ENCODE measurements at places on chromosomes 16 and 17.

DNA sequence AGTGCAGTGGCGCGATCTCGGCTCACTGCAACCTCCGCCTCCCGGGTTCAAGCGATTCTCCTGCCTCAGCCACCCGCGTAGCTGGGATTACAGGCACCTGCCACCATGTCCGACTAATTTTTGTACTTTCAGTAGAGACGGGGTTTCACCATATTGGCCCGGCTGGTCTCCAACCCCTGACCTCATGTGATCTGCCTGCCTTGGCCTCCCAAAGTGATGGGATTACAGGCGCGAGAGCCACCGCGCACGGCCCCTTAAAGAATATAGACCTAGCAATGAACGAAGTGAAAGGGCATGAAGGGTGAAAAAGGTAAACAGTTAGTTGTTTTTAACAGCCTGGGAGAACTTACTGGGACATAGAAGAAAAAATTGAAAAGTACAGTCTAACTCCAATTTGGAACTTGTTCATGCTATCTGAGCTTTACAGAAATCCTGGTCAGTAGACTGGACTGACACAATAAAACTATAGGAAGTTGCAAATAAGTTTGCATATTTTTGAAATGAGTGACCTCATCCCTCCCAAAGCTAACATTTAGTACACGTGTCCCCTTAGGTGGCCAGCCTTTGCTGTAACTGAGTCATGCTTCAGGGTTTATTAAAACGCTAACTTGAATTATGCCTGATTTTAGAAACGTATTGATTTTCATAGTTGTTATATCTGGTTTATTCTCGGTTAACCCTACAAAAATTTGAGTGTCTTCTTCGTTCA is 1.8 kb downstream of the COG1 start:
- no peaks in the 10 kb centered on the region for H3K27me3 ChIP-seq
- H3K36me3 ChIP-seq: peaks cover 33% of the 10 kb centered on the region
- no peak overlapping the region for H3K4me3 ChIP-seq
- DNase-seq: no peak

GRCh38 chr17:5715478-5715877 is 131.2 kb upstream of the NLRP1 start:
- DNase-seq: no peak
- no peaks in the 10 kb centered on the region for H3K36me3 ChIP-seq
- no peaks in the 10 kb centered on the region for H3K4me1 ChIP-seq
- H3K27ac ChIP-seq: no peak overlapping the region
- H3K4me3 ChIP-seq: no peak overlapping the region

GRCh38 chr16:46632778-46633733 is 11.9 kb upstream of the SHCBP1 start:
- no peak overlapping the region for H3K4me3 ChIP-seq
- H3K27me3 ChIP-seq: no peaks in the 10 kb centered on the region
- no peak for DNase-seq

DNA sequence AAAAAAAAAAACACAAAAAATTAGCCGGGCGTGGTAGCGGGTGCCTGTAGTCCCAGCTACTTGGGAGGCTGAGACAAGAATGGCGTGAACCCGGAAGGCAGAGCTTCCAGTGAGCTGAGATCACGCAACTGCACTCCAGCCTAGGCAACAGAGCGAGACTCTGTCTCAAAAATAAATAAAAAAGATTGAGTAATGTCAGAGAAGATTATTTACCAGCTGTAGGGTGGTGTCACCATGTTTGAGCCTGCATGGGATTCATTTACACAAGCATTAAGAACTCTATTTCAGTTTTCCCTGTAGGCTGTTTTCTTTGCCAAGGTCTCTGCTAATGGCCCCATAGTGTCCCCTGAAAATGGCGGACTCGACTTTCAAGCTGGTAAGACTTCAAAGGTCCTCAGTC is 575.0 kb downstream of the CDH13 start:
- no peaks in the 10 kb centered on the region for H3K36me3 ChIP-seq
- no peak for DNase-seq
- no peaks in the 10 kb centered on the region for H3K27me3 ChIP-seq
- no peaks in the 10 kb centered on the region for H3K4me1 ChIP-seq
- H3K27ac ChIP-seq: no peak overlapping the region

DNA sequence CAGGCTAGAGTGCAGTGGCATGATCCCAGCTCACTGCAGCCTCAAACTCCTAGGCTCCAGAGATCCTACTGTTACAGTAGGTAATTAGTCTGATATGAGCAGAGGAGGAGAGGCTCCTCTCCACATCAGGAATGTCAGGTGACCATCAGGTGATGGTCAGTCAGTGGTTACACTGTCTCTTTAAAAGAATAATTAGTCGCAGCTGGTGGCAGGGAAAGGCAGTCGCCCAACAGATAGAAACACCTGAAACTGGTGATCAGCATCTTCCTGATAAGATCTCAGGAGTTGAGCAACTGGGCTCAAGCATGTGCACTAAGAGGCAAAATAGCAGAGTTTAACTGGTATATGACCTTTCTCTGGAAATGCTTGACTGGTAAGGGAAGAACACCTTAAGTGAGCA is 21.5 kb upstream of the ABCA5 start:
- H3K27me3 ChIP-seq: no peaks in the 10 kb centered on the region
- H3K4me3 ChIP-seq: no peak overlapping the region
- H3K36me3 ChIP-seq: no peaks in the 10 kb centered on the region
- H3K4me1 ChIP-seq: no peaks in the 10 kb centered on the region
- no peak overlapping the region for H3K27ac ChIP-seq

GRCh38 chr17:64679710-64680216 is 17.7 kb upstream of the SMURF2 start:
- H3K27me3 ChIP-seq: no peaks in the 10 kb centered on the region
- H3K4me1 ChIP-seq: no peaks in the 10 kb centered on the region

DNA sequence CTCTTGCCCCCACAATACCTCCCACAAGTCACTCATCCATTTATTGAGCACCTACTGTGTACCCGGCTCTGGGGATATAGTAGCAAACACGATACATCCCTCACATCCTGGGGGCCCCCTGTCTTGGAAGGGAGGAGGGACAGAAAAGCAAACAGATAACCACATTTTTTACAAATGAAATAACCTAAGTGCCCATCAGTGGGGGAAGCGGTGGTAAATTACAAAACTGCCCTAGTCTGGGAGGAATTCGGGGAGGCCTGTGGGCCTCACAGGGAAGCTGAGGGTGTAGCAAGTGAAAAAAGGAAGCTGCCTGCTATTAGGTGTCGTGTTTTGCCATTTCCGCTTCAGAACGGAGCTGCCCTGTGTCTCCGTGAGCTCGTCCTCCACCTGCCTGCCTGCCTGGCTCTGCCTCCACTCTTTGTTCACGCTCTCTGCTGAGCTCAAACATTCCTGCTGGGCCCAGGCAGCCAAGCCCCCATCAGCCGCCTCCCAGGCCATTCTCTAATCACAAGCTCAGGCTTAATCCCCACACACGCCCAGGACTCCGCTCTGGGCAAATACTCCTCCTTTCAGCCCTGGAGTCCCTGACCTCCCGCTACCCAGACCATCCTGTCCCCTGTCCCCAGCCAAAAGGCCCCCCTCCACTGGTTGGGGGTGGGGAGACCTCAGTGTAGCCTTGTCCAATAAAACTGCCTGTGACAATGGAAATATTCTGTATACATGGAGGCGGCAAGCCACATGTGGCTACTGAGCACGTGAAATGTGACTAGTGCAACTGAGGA is 10.2 kb upstream of the SEC14L5 start:
- no peaks in the 10 kb centered on the region for H3K4me1 ChIP-seq
- DNase-seq: no peak
- no peak overlapping the region for H3K4me3 ChIP-seq
- H3K36me3 ChIP-seq: no peaks in the 10 kb centered on the region
- no peak overlapping the region for H3K27ac ChIP-seq
- H3K27me3 ChIP-seq: no peaks in the 10 kb centered on the region

DNA sequence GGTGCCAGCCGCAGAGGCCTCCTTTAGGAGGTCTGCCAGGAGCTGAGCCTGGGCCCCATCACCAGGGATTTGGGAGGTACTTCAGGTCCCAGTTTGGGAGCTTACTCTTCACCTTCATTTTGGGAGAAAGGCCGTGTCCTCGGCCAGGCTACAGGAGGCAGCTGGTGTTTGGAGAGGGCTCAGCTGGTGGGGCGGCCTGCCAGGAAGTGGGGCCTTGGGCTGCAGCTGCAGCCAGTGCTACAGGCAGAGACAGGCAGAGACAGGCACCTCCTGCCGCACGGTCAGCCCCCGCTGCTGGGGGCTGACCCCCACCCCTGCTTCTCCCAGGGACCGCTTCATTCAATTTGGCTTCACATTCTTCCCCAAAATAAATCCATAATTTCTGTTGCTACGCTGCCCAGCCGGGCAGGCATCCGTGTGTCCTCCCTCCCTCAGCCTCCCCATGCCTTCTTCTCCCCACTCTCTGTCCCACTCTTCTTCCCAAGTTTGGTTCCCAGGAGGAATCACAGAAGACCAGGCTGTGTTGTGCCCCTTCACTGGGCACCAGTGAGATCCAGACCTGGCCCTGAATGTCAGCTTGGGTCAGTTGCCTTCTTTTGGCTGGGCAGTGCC is 6.1 kb downstream of the TMEM235 start:
- DNase-seq: no peak
- H3K27ac ChIP-seq: no peak overlapping the region
- H3K27me3 ChIP-seq: no peaks in the 10 kb centered on the region
- no peaks in the 10 kb centered on the region for H3K4me1 ChIP-seq

DNA sequence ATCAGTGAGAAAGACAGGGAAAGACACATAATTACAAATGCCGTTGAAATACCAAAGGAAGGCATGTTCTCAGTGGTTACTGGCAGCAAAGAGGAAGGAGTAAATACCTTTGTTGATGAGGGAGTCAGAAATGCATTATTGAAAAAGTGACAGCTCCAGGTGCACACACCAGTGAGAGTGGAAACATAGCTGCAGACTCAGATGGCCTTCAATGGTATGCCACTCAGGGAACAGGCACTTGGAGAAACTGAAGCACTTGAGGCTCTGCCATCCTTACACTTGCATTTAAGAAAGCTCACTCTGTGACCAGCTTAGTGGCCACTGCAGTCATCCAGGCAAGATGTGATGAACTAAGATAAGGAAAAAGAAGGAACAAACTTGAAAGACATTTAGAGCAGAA is 29.9 kb downstream of the NOG start:
- no peak for DNase-seq
- H3K4me1 ChIP-seq: no peaks in the 10 kb centered on the region
- no peak overlapping the region for H3K4me3 ChIP-seq
- no peaks in the 10 kb centered on the region for H3K36me3 ChIP-seq
- no peak overlapping the region for H3K27ac ChIP-seq
- H3K27me3 ChIP-seq: no peaks in the 10 kb centered on the region

DNA sequence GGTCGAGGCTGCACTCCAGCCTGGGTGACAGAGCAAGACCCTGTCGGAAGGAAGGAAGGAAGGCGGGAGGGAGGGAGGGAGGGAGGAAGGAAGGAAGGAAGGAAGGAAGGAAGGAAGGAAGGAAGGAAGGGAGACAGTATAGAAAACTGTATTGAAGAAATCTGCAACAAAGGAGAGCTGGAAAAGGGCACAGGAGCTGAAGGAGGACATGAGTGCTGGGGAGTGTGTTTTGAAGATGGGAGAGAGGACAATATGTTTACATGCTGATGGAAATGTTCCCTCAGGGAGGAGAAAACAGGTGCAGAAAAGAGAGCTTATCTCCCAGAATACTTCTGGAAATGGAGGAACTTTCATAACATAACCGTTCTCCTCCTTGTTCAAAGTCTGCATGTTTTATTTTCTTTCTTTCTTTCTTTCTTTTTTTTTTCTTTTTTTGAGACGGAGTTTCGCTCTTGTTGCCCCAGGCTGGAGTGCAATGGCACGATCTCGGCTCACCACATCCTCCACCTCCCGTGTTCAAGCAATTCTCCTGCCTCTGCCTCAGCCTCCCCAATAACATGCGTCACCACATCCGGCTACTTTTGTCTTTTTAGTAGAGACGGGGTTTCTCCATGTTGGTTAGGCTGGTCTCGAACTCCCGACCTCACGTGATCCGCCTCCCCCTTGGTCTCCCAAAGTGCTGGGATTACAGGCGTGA is 2.7 kb upstream of the HAP1 start:
- no peak overlapping the region for H3K27ac ChIP-seq
- H3K36me3 ChIP-seq: no peaks in the 10 kb centered on the region
- peaks cover 21% of the 10 kb centered on the region for H3K27me3 ChIP-seq
- no peak overlapping the region for H3K4me3 ChIP-seq
- no peaks in the 10 kb centered on the region for H3K4me1 ChIP-seq

DNA sequence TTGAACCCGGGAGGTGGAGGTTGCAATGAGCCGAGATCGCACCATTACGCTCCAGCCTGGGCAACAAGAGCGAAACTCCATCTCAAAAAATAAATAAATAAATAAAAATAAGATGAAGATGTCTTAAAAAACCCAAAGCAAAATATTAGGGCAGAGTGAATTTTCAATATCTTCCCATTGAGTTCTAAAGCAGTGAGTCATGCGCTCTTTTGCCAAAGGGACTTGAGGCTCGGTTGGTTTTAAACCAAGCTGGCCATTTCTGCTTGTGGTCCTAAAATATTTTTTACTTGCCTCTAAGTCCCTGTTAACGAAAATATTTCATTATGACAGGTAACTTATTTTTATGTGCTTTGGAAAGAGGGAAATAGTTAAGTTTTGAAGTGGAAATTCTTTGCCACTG is 4.7 kb downstream of the PAFAH1B1 start:
- no peaks in the 10 kb centered on the region for H3K36me3 ChIP-seq
- H3K4me1 ChIP-seq: peaks cover 65% of the 10 kb centered on the region
- no peak for DNase-seq
- no peak overlapping the region for H3K4me3 ChIP-seq

GRCh38 chr17:46753776-46754175 is 64.7 kb downstream of the WNT3 start:
- no peak for DNase-seq
- H3K4me3 ChIP-seq: no peak overlapping the region
- no peaks in the 10 kb centered on the region for H3K4me1 ChIP-seq
- H3K27ac ChIP-seq: no peak overlapping the region

DNA sequence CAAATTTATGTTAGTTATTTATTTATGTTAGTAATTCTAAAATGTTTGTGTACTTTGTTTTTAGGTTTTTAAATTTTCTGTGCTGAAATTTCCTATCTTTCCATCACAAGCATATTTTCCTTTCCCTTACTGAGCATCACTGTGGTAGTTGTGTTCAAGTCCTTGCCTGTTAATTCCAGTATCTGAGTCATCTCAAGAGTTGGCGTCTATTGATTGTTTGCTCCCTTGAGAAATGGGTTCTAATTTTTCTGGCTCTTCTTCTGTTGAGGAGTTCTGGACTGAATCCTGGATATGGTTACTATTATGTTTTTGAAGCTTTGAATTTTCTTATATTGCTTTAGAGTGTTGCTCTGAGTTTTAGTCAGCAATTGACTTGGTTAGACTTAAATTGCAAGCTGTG is 56.3 kb downstream of the GAN start:
- DNase-seq: no peak
- H3K27me3 ChIP-seq: no peaks in the 10 kb centered on the region
- H3K4me3 ChIP-seq: no peak overlapping the region
- no peak overlapping the region for H3K27ac ChIP-seq
- H3K36me3 ChIP-seq: peaks cover under 1% of the 10 kb centered on the region
- H3K4me1 ChIP-seq: no peaks in the 10 kb centered on the region
